ENCODE measurements at places on chromosomes 2 and 18. TPM values are rescaled to one million over a fixed set of nuclear protein-coding genes. Genes with fewer than 3 reads are reported as not detected.

DNA sequence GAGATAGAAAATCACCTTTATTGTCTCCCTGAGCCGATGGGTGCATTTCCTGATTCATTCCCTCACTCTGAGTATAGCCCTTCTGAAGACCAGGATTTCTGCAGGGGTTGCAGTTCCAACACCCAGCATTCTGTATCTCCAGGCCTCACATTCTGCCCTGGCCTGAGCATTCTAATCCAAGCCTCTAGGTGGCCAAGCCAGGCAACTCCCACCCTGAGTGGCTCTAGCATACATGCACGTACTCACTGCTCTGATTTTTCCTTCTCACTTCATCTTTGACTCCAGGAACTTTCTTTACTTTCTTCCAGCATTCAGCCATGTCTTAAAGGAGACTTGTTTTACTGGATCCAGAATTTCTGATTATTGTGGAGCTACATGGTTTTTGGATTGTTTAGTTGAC is 100.7 kb upstream of the STK39 start:
- DNase-seq, result no peak

GRCh38 chr2:206260188-206261012 is 14.1 kb upstream of the ZDBF2 start:
- no peak for DNase-seq

GRCh38 chr2:40348665-40349064 is 103.2 kb downstream of the SLC8A1 start:
- DNase-seq, result no peak

DNA sequence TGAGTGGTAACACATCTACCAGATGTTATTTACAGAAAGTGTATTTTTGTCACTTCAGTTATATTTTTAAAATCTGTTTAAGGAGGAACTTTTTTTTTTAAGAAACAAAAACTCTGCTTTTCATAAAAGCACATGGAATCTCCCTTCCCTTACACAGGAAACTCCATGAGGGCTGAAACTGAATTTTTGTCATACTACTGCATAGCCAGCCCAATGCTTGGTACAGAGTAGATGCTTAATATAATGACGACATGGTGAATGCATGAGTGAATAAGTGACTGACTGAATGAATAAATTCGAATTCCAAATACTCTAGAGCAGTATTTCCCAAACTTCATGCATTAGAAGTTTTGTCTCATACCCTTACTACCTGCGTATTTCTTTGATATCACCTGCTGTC is 86.5 kb downstream of the ROCK2 start:
- DNase-seq, result no peak

DNA sequence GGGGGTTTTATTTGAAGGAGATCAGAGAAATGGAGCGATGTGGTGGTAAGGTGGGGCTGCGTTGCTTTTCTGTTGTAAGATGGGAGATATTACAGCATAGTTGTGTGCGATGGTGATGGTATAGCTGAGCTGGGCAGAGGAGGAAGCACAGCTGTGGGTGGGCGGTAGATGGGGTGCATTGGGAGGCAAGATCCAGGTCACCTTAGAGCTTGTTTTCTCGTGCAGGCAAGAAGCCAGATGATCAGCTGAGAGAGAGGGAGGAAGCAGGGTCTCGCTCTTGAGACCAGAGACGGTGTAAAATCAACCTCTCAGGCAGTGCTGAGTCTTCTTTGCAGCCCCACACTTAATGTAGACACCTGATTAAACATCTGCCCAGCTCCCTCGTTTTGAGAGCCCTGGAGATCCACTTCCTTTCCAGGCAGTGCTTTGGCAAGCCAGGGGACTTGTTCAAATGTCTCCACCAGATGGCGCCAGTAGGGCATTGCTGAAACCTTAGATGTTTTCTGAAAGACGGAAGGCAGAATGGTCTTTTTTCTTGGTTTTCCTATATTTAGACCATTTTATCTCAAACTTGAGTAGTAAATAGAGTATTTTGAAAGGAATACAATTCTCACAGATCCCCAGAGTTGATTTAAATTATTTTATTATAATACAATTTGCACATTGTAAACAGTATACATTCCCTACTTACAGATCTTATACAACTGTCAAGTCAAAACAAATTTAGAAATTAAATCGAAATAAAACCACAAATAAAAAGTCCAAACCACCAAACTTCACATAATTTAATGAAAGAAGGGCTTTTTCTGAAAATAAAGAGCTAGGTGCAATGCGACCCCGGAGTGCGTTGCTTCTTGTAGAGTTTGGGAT is 21.1 kb upstream of the LYPD6B start:
- peak; percentile 68 for DNase-seq

- DNase-seq, result no peak
Measured at GRCh38 chr2:70732766-70733645, 35.0 kb downstream of the ADD2 start.

DNA sequence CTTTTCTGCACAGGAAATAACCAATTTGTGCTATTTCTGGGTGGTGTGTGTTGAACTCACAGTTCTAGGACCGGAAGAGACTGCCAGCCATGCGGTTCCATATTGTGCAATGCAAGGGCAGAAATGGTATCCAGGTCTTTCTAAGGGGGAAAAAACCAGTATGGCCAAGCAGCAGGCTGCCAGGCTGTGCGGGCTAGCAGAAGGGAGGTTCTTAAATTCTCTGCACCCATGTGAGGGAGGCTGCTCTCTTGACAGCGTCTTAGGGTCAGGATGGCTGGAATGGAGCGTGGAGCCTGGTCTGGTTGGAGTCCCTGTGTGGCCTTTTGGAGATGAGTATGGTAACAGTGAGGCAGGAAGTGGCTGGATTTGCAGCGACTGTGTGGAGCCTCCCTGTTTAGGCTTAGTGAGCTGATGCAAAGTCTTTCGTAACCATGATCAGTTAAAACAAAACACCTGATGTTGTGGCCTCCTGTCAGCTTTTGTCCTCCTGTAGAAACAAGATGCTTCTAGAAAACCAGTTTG is 52.6 kb downstream of the NCK2 start:
- DNase-seq, result no peak

Gene FOXI3
- total RNA-seq, result not detected
